Neuronal stem cell (in vitro differentiated cells): ENCODE measurements at places on chromosomes 16 and 17.
A peak's percentile ranks its signal among the peaks of the same experiment; 100 is the strongest.

GRCh38 chr17:48498164-48498850 is 32.5 kb downstream of the HOXB1 start:
- no peak for DNase-seq

- DNase-seq: no peak
Measured at GRCh38 chr17:35023538-35023937, 40.0 kb downstream of the RFFL start.

- no peak for DNase-seq
Measured at GRCh38 chr16:74626741-74627416, 20.0 kb upstream of the GLG1 start.

GRCh38 chr17:34979153-34979552 is 1.2 kb upstream of the LIG3 start:
- no peak for DNase-seq

DNA sequence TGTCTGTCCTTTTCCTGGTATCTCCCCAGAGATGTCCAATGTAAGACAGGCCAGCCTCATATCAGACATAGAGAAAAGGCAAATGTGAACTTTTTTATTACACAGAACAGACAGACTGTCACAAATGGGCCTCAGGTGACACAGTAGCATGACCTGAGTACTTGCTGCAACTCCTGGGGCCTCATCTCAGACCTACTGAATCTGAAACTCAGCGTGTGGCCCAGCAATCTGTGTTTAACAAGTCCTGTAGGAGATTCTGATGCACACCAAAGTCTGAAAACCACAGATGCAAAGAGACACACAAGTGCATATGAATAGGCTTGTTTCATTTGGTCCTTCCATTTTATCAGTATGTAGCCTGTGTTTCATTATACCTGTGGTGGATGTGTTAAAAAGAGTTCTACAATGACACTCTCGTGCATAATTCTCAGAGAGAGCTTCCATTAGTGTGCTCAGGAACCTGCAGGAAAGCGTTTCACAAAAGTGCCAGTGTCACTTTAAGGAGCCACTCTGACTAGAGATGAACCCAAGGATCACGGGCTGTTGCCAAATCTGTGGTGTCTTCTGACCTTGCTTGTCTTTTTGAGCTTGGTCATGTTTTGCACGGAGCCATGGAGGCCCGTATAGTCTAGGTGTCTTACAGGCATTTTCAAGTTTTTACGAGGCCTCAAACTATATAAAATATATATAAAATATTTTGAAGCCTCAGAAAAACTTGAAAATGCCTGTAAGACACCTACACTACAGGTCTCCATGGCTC is 33.8 kb upstream of the NF1 start:
- DNase-seq: no peak

GRCh38 chr16:2437032-2437790 is 8.0 kb downstream of the CCNF start:
- DNase-seq: no peak

DNA sequence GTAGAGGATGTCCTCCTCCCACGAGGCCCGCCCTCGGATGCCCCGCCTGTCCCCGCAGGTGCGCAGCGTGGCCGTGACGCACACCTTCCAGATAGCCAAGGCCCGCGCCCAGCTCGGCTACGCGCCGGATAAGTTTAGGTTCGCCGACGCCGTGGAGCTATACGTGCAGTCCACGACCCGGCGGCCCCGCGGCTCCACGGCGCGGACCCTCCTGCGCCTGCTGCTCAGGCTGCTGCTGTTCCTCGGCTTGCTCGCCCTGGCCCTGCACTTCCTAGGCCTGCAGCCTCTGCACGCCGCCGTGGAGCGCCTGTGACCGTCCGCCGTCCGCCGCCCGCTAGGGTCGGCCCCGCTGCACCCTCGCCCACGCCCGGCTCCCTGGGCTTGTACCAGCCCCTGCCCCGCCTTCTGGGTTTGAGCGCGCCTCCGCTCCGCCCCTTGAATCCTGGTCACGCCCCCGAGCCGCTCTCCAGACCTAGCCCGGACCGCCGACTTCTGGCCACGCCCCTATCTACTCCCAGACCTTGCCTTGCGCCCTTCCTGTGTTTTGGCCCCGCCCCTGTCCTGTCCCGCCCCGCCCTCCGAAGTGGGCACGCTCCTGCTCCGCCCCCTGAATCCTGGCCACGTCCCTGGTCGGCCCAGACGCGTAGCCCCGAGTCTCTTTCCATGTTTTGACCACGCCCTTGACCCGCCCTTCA is 15.8 kb upstream of the EEF2K start:
- peak; percentile 100 for DNase-seq

DNA sequence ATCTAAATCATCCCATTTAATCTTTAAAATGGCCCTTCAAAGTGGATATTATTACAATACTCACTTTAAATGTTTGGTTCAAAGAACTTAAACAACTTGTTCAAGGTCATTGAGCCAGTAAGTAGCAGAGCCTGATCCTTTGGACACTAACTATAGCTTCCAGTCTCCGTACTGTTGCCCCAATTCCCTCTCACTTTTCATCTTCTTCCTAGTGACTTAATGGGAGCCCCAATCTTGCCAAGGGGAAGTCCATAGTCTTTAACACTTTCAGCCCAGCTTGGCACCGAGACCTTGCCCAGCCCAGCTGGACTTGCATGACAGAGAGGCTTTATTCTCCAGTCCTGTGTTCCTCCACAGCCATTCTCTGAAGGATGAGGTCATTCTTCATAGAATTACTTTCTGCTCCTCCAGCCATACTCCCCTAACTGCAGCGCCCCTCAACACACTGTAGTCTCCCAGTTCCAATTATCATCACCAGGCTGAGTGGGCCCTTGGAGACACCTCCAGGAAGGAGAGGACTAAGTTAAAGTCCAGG is 49.2 kb upstream of the NLK start:
- no peak for DNase-seq

- peak; percentile 79 for DNase-seq
Measured at GRCh38 chr17:60142872-60143499, 6.8 kb upstream of the CA4 start.
